ENCODE measurements at places on chromosomes 4 and X. TPM values are rescaled to one million over a fixed set of nuclear protein-coding genes. Genes with fewer than 3 reads are reported as not detected.
A peak's percentile ranks its signal among the peaks of the same experiment; 100 is the strongest.

DNA sequence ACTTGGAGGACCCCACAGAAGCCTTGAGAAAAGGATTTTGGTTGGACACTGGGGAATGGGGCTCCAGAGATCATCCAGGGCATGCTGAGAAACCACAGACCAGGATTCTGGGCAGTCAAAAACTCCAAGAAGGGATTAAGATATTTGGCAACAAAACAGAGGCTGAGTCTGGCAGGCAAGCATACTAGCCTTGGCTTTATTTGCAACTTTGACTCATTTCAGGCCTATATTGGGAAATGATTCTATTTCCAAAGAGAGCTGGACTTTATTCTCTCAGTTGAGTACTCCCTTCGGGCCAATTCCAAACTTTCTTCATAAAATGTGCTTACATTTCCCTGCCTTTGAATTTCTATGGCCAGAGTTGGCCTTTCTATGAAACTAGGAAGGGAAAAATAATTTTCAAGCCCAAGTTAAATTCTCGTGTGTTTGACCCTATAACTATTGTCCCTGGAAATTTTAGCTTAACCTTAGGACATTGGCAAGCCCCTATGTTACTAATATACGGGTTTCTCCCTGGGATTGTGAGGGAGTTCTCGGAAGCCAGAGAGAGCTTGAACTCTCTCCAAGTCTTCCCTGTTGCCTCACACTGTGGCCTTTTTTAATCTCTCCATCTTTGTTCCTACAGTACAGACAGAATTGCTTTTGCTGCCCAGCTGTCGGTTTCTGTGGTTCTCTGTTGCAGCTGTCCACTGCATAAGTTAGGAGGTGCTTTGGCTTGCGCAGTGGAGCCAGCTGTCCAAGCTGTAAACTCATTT, 112.6 kb upstream of the FAM9A start:
- no peak for DNase-seq

GRCh38 chr4:37970702-37971101, 10.5 kb downstream of the PTTG2 start:
- DNase-seq: peak; percentile 80

ABLIM2 gene
- 0.32 TPM for total RNA-seq

KLKB1 gene
- not detected for total RNA-seq
